ENCODE measurements at places on chromosomes 7 and 10.

DNA sequence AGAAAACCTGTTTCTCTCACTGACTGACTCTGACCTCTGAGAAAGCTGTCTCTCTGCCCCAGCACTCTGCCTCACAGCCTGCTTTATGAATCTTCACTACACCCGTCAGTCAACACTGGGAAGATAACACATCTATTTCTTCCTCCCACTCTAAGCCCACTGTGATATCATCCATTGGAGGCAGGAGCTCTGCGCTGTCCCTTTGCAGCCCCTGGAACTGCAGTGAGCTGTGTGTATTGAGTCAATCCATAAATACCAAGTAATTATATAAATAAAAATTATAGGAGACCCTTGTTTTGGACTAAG, 17.2 kb upstream of the FXYD4 start:
- no peak for DNase-seq

GRCh38 chr10:78651287-78651686, 417.5 kb upstream of the ZMIZ1 start:
- DNase-seq: no peak

- DNase-seq: no peak
Observed at GRCh38 chr7:151869455-151869854, 7.5 kb downstream of the PRKAG2 start.

- no peak for DNase-seq
Observed at GRCh38 chr7:1407892-1408291, 51.4 kb downstream of the MICALL2 start.

DNA sequence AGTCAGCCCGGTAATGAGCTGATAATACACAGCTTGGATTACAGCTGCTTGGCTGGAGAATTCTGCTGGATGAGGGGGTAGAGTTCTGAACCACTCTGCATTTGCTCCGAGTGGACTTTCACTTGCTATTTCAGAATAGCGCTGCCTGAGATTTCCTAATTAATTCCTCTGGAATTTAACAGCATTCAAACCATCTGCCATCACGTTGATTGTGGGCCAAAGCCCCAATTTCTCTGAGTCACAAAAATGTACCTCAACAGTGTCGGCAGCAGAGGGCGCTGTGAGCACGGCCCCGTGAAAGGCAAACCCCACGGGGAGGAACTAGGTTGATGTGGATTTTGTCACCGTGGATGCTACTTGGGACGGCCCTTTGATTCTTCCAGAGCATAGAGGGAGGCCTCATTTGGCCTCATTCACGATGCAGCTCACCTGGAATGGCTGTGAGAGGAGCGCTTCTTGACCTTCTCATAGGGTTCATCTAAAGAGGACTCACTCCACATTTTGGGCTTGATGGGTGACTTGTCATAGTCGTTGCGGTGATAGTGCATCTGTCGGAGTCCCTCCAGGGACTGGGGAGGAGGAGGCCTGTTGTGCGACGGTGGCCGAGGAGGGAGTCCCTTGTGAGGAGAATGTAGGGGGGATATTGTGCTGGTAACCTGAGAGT, 73.3 kb downstream of the PRPF18 start:
- peak; percentile 19 for DNase-seq

DNA sequence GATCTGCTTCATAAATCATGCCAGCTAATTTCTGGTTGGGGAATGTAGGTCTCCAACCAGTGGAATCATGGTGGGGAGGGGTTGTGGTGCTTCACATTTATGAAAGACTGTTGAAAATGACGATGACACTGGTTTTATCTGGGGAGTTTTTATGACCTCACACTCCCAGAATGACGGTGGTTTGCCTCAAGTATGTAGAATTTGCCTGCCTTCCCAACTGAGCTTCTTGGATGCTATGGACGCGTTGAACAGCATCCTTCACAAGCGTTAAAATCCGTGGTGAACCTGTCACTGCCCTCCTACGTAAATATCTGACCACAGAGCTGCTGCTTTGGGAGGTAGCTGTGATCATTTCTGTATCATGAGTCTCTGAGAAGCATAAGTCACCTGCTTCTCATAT, 3.3 kb downstream of the INSYN2A start:
- no peak for DNase-seq

GRCh38 chr10:115795964-115796363, 477.0 kb downstream of the GFRA1 start:
- no peak for DNase-seq

DNA sequence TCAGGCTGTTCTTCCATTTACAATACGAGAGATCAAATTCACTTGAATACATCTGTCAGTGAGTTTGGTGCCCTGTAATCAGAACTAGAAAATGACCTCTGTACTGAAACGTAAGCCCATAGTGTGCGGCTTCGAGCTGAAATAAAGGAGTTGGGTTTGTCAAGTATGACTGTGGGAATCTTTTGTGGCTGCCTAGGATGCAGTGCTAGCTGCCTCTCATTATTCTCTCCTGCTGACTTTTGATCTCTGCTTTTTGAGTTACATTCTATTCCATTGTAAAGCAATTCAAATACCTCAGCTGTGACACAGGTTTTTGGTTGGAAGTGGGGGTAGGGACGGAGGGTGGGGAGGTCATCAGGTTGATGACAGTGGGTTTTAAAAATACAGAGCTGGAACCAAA, 40.4 kb downstream of the ICA1 start:
- no peak for DNase-seq

GRCh38 chr10:58335306-58336005, 650 bp downstream of the UBE2D1 start:
- DNase-seq: no peak

DNA sequence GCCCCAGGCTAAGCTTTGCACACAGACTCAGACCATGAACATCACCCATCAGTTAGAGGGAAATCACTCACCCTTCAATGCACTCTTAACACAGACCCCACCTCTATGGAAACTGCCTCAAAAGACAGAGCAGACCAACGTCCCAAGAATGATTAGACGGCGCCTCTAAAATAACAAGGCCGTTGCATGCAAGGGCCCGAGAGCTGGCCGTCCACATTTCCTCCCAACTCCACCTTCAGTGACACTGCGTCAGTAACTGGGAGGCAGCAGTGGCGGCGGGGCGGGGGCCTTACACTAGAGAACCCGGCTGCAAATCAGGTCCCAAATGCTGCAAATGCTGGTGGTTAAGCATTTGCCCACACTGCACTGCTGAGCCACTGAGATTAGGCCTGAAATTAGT, 115.0 kb downstream of the PTPRN2 start:
- no peak for DNase-seq

DNA sequence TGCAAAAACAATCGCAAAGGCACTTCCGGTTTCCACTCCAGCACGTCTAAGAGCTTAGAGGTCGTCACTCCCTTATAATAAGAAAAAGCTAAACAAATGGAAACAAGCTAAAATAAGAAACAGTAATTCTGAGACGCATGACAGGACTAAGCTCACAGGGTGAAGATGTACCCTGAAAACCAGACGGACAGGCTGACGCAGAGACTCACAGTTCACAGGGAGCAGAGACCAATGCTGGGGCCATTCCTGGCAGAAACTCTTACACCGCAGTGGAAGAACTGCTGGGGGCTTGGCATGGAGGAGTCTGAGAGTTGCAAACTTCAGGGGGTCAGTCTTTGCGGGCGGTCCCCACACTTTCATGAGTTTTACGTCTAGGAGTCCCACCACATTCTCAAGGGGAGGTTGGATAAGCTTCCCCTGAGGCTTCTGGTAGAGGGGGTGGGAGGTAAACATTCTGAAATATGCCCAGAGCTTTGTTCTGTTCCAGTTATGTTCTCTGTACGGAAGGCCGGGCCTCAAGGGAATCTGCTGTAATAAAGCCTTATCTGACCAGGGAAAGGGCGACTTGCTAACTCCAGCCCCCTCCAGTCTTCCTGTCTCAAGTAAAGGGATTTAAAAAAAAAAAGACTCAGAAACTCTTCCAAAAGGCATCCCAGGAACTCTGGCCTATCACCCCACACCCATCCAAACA, 47.8 kb downstream of the BRI3 start:
- no peak for DNase-seq

GRCh38 chr10:91163269-91163868, 57.1 kb upstream of the PCGF5 start:
- peak; percentile 77 for DNase-seq

- DNase-seq: peak; percentile 84
Observed at GRCh38 chr7:140479062-140479738, at the start of gene MKRN1. TSS of gene MKRN1 (minus strand) at chr7:140479505. CDS start at chr7:140479344, 161 bp downstream.

DNA sequence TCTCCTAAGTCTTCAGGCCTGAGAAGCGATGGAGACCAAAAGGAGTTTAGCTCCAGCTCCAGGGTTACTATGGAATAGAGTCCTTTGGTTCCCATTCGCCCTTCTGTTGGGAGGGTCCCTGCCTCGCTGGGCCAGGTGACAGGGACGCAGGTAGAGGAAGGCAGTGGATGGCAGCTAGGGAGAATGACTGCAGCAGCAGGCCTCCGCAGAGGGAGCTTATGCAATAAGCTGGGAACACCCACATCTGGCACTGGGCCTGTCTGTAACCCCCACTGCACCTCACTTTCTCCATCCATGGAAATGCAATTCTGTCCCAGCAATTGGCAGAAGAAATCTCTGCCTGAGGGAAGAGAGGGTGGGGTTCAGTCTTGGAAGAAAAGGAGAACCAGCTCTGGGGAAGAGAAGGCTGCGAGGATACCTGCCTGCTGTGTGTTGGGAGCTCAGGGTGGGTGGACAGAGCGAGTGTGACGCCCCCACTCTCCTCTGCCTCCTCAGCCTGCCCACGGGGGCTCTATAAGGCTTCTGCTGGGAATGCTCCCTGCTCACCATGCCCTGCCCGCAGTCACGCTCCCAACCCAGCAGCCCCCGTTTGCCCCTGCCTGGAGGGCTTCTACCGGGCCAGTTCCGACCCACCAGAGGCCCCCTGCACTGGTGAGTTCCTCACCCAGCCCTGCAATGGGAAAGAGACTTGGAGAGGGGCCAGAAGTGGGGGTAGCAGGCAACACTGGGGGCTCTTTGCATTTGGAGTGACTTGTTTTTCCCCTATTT, 10.3 kb downstream of the EPHB6 start:
- DNase-seq: no peak

GRCh38 chr10:24453404-24453830, 244.5 kb downstream of the KIAA1217 start:
- no peak for DNase-seq

DNA sequence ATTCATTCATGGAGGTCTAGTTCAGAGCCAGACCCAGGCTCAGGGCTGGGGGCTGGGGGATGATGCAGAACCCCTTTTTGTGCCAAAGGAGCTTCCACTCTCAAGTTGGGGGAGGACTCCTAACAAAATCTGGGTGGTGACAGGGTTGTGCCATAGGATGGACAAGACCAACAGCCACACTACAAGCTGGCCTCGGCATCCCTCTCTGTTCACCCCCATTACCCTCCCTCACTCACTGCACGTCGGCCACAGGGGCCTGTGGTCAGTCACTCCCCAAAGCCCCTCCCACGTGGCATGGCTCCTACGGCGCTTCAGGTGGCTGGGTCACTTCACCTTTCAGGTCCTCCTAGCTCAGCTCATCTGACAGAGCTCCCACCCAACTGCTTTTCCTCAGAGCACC, 348.7 kb upstream of the ZMIZ1 start:
- no peak for DNase-seq

GRCh38 chr10:3494131-3494837, 290.7 kb downstream of the KLF6 start:
- DNase-seq: no peak

- DNase-seq: no peak
Observed at GRCh38 chr10:84607523-84607922, 279.1 kb downstream of the CCSER2 start.

DNA sequence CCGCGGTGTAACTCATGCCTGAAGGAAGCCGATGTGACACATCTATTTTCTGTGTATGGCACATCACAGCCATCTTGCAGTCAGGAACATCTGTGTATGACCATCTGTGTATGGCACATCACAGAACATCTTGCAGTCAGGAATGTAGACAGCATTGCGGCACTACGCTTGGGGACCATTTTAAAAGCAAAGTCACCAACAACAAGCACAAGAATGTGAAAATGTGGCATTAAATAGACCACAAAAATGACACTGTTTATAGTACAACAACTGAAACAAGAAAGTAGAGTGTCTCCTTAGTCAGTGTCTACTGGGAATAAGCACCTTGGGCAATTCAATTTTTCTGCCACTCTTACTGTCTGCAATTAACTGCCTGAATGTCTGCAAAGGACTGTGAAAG, 124.4 kb downstream of the HGF start:
- DNase-seq: no peak

GRCh38 chr10:5968037-5968680, 9.2 kb downstream of the IL15RA start:
- no peak for DNase-seq

DNA sequence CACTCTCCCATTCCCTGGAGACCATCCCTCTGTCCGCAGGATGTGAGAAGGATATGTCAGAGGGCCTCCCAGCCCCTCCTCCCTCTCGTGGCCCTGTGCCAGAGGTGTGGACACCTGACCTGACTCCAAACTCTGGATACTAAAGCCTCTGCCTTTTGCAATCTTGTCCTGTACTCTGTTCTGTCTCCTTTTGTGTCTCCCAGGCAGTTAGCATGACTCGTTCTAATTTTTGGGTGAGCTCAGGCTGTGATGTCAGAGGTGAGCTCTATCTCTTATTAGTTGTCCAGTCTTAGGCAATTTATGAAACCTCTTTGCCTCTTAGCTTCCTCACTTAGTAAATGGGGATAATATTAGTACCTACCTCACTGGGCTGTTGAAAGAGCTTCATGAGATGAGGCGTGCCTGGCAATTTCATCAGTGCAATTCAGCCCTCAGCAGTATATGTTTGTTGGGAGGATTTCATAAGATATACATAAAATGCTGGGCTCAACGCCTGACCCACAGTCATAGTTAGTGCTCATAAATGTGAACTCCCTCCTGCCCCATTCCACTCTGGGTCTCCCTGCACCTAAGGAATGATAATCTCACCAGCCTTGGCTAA, 10.9 kb downstream of the MARVELD1 start:
- DNase-seq: no peak

GRCh38 chr7:91875851-91876250, 4.7 kb downstream of the MTERF1 start:
- no peak for DNase-seq

DNA sequence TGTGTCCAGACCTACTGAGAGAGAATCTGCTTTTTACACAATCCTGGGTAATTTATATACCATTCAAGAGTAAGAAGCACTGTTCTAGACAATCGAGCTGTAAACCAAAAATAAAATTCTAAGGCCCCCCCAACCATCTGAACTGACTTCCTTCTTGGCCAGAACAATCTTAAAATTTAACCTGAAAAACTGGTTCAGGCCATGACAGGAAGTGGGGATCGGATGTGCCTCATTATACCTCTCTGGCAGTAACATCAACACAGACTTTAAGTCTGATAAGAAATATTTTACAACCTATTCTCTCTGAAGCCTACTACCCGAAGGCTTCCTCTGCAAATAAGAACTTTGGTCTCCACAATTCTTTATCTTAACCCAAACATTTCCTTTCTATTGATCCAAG, 75.2 kb upstream of the KIF5B start:
- no peak for DNase-seq

DNA sequence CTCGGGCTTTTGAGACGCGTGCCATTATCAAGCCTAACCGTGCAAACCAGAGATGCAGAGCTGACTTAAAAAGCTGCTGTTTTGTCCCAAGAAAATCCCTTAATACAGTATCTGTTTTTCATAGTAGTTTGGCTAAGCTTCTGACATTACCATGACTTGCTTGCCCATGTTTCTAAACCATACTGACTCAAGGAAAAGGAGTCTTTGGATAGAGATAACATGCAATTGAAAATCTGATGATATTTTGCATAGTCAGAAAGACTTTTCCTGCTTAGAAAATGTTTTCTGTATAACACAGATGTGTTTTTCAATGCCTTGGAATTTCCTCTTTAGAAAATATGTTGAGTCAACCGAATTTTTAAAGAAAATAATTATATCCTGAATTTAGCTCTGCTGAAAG, 21.5 kb upstream of the AKR1E2 start:
- DNase-seq: no peak

All from T-helper 22 cell (primary cell).